Fibroblast of skin of scalp (primary cell): ENCODE measurements at places on chromosomes 3 and 15.

GRCh38 chr3:31157047-31157694 lies 262.7 kb upstream of the GADL1 start:
- DNase-seq: no peak

- DNase-seq: no peak
Observed at GRCh38 chr15:100020189-100020588, 287.0 kb upstream of the LYSMD4 start.

DNA sequence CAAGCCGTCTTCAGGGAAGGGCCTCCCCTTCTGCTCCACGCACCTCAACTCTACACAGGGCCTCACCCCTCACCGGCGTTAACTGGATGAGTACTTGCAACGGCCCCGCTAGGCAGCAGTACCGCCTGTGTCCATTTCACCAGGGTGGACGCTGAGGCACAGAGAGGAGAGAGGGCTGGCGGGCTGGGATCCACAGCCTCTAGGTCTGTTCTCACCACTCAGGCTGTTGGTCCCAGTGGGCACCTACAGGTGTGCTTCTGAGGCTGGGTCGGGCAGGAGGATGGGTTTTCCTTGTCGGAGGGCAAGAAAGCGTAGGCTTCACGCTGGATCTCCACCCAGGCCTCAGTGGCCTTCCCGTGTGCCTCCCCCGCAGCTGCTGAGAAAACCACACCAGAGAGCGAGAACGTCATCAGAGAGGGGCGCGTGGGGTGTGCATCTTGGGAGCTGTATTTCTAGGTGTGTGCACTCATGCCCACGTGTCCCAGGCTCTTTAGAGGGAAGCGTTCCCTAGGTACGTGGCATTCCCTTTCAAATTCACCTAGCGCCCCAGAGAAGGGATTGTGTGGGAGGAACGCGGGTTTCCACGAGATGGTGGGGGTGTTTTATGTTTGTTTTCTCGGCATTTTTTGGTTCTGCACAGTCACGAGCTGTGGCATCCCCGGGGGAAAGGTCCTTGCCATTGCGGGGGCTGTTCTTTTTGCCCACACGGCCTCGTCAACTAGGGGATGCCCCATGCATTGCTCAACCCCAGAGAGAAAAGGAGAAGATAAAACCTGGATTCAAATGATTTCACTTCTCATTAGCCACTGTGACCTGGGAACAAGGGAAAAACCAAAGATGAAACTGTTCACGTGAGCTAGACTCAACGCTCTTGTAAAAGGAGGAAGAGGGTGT lies 67.7 kb downstream of the MGLL start:
- no peak for DNase-seq

- DNase-seq: peak; percentile 29
Observed at GRCh38 chr15:39625856-39626255, 45.0 kb downstream of the THBS1 start.

DNA sequence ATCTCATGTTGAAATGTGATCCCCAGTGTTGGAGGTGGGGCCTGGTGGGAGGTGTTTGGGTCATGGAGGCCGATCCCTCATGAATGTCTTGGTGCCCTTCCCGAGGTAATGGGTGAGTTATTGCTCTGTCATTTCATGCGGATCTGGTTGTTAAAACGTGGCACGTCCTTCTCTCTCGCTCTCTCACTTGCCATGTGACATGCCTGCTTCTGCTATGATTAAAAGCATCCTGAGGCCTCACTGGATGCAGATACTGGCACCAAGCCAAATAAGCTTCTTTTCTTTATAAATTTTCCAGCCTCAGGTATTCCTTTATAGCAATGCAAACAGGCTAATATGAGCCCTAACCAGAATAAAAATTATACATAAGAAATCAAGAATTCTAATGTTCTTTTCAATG lies 31.7 kb upstream of the HACD2 start:
- no peak for DNase-seq

GRCh38 chr3:46293035-46293724 lies 50.9 kb downstream of the CCR3 start:
- no peak for DNase-seq

GRCh38 chr3:11555211-11555782 lies 88.4 kb downstream of the VGLL4 start:
- DNase-seq: no peak

GRCh38 chr3:126954141-126954842 lies 28.6 kb upstream of the PLXNA1 start:
- no peak for DNase-seq

GRCh38 chr3:108178676-108179075 lies 43.5 kb downstream of the IFT57 start:
- peak; percentile 86 for DNase-seq

DNA sequence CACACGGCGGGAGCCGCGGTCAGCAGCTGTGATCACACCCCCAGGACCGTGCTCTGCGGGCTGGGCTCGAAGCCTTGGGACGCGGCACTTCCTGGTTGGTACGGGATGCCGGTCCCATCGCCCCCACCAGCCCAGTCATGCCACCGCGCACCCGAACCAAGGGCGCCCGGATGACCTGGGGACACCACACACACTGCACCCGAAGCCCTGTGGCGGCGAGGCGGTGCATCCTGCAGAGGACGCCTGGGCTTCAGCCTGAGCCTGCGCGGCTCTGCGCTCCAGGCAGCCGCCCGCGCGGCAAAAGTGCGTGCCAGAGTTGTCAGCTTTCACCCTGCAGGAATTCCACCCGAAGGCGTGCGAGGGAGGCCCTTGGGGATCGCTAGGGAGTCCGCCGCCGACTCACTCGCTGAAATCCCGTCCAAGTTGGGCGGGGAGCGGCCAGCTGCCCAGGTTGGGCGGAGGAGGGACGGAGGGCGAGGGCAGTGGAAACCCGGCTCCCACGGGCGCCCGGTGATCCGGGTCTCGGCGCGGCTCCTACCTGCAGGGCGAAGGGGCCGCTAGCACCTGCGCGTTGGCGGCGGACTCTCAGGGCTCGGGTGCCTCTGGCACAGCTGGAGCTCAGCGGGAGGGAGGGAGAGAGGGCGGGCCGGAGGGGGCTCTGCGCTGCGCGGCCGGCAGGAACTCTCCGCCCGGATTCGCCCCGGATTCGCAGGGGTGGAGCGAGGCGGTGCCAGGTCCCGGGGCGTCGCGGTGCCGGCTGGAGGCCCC lies at the start of gene PLD1:
Gene PLD1 (minus strand): TSS at position 623 of the 768 bp plus-strand sequence. CDS start 72,432 bp downstream, outside the sequence.
- DNase-seq: peak; percentile 98

DNA sequence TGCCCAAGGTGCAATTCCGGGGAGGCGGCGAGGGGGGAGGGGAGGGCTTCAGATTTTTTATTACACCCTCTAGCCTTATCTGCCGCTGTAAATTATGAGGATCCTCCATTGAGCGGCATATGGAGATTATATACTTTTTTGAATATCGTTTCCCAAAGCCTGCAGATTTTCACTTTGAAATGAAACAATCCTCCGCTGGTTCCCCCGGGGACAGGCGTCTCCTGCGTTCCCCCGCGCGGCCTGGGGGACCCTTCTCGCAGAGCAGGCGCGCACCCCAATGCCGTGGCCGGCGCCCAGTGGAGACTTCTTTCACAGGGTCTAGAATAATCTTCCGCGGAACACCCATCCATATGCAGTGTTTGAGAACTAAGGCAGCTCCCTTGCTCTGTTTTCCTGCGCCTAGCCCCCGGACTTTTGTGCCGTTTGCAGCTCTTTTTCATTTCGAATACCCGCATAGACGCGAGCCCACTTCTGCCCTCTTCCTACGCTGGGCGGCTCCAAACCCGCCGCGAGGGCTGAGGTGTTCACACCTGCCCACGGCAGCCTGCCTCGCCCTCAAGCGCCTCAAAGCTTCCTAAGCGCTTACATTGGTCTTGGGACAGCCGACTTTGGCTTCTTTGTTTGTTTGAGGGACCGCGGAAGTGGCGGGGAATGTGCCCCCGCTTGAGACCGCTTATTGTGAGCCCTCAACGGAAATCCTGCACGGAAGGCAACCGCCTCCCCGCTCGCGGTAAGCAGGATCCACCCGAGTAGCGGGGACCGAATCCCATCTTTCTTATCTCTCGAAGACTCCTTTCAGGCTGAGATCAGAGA lies 7.5 kb downstream of the SOX14 start:
- DNase-seq: no peak

DNA sequence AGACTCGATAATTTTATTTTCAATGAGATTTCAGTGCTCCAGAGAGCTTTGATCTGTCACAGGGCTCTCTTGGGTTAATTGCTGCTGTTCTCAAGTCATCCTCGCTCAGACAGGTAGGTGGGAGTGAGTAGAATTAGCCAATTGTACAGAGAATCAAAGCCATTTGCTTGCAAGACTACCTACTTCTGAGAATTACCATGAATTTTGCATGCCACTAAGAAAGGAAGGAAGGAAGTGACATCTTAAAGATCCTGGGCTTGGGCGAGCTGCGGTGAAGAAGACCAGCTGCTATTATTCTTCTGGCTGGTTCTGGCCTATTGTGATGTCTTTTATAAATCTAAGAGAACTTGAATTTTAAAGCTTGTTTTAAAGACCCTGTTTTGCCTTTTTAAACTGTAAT lies 154.1 kb upstream of the LPP start:
- no peak for DNase-seq

DNA sequence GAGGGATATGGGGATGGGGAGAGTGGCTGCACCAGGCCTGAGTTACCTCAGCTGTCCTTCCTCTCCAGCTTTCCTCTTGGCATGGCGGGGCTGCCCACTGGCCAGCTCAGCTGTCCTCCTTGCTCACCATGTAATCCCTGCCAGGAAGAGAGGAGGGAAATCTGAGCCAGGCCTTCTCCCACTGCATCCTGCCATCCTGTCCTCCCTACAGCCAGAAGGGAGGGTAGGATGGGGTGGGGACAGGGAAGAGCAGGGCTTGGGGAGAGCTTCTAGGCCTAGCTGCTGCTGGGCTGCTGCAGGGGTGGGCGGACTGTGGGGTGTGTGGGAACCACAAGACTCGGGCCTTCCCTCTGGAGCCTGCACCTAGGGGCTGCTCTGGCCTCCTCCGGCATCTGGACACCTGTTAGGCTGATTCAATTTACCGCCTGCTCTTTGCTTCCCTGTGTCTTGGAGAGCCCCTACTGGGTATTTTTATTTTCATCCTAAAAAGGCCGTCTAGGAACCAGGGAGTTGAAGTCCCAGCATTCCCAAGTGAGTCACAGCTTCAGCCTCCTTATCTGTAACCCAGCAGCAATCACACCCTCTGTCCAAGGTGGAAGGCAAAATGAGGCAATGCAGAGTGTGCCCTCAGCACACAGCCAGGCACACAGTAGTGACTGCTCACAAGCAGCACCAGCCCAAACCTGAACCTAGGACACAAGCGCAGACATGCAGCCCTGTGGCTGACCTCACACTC lies 13.1 kb upstream of the KY start:
- DNase-seq: peak; percentile 60

GRCh38 chr3:113927556-113927955 lies 20.3 kb upstream of the ZDHHC23 start:
- DNase-seq: no peak

DNA sequence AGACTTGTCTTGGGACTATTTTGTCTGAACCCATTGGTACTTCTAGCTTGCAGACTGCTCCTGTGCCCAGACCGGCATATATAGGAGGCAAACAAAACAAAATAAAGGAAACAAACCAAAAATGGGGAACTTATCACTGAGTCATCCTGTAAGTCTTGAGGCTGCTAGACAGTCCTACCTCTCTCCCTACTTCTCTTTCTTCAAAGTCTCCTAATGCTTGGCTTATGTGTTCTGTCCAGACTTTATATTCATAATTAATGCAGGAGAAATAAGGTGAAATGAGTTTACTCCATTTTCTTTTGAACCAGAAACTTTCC lies 266.2 kb downstream of the ZNF385D start:
- DNase-seq: no peak
